ENCODE measurements at places on chromosomes 7 and 10.

- no peak for DNase-seq
Observed at GRCh38 chr10:70977625-70978024, 89.3 kb upstream of the PCBD1 start.

GRCh38 chr10:21191512-21191911 is 294.4 kb upstream of the NEBL start:
- no peak for DNase-seq

DNA sequence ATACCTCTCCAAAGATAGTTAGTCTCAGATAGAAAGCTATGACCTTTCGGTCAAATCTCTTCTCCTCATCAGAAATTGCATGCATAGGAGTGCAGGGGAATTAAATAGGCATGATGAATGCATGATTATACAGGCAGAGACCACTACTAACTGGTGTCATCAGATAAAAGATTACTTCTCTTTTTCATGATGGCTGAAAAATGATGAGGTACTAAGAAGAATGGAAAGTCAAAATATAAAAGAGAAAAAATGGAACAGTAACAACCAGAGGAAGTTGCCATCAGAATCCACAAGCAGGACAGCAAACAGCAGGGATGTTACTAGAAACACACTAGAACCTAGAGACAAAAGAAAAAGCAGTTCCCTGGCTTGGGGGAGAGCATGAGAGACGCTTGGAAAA is 31.6 kb downstream of the CTTNBP2 start:
- DNase-seq = no peak

DNA sequence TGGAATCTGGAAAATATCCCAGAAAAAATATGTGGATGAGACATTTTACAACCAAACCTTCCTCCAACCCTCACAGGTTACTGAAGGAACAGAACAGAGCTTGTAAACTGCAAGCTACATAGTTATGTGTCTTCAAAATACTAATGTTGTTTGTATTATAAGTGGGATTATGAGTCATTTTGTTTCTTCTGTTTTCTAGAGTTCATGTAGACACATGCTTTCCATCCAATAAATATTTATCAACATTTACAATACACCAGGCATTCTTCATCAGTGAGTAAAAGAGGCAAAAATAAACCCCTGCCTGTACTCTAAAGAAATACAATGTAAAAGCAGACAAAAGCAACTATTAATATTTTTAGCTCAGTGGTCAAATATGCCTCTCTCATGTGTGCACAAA is 38.0 kb upstream of the TES start:
- no peak for DNase-seq

DNA sequence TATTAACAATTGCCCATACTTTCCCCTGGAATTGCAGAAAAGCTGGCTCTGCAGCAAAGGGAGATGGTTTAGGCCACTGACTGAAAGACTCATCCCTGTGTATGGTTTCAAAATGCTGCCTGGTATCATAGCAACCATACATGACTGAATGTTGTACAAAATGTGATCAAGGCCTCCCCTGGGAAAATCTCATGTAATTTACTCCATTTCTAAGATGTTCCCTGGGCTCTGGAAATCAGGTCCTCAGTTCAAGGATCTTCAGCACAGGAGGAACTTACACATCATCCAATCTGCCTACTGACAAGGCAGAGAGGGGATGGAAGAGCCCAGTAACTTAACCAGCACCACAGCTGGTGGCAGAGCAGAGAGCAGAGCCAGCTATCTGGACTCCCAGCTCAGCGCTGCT is 111.8 kb downstream of the JAZF1 start:
- no peak for DNase-seq

GRCh38 chr10:13327534-13327933 is 20.6 kb downstream of the SEPHS1 start:
- no peak for DNase-seq

- DNase-seq = no peak
Observed at GRCh38 chr10:72081772-72082590, 6.4 kb downstream of the SPOCK2 start.

- DNase-seq = peak; percentile 36
Observed at GRCh38 chr7:36777062-36777461, 52.8 kb upstream of the AOAH start.

DNA sequence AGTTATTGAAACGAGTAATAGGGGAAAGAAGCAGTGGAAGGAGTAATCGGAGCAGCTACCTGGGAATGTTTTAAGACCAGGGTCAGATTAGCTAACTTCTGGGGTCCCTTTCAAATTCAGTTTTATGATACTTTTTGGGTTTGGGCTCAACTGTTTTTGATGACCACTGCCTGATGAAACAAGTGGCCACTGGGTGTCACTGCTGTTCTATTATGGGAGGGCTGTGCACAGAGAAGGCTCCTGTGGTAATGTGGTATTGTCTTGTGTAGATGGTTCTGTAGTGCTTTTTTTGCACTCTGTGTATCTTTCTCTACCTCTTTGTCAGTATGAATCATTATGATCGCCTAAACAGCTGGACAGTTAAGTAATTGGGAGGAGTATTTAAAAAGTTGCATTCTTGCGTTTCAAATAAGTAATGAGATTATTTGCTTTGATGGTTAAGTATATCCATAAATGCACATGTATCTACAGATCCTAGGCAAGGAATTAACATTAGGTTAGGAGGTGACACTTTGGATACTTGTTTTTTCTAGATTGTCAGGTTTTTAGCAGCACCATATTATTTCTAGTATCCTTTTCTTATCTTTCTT is 128.4 kb downstream of the ABCA13 start:
- DNase-seq = peak; percentile 49

DNA sequence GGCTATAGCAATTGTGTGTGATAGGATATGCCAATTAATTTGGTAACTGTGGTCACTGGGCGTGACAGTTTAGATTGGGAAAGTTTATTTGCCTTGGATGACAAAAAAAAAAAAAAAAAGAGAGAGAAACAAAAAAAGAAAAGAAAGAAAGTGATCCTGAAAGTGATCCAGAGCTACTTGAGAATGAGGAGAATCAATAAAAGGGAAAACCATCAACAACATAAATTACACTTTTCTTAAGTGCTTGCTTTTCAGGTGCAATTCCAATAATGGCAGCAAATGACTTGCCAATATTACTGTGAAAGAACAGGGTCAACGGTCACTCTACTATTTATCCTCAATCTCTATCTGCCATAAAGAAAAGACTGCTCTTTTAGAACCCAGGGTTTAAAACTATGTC is 191.8 kb upstream of the SEMA3C start:
- no peak for DNase-seq

DNA sequence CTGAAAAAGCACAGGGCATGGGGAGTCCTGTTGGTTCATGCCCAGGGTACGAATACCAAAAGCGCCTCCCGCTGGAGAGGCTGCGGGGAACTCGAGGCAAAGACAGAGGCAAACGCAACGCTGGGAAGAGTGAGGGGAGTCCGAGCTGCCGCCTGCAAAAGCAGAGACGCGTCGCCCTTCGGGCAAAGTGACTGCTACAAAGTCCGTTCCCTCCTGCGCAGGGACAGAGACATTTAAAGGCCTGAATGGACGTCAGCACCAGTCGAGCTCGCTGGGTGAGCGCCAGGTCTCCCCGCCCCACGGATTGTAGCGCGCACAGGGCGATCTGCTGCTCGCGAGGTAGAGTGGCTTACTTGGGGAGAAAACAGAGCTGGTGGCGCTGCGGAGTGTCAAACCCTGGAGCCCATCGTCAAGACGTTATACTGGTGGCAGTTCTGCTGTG is 732.8 kb downstream of the ZWINT start:
- no peak for DNase-seq

DNA sequence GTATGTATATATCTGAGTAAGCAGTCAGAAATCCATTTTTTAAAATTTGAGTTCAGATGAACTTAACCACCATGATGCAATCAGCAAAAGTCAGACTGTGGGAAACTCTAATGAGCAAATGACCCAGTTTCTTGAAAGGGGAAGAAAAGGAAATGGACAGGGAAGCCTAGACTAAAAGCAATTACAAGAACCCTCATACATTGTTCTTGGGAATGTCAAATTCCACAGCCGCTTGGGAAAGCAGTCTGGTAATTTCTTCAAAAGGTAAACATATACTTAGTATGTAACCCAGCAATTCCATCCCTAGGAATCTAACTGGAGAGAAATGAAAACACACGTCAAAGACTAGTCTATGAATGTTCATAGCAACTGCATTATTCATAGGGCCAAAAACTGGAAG is 16.4 kb upstream of the FOXK1 start:
- no peak for DNase-seq

- no peak for DNase-seq
Observed at GRCh38 chr7:26155531-26156375, 3.8 kb downstream of the NFE2L3 start.

GRCh38 chr7:16034353-16034752 is 347.9 kb upstream of the MEOX2 start:
- DNase-seq = no peak

- no peak for DNase-seq
Observed at GRCh38 chr7:139568813-139569490, 45.5 kb downstream of the CLEC2L start.

DNA sequence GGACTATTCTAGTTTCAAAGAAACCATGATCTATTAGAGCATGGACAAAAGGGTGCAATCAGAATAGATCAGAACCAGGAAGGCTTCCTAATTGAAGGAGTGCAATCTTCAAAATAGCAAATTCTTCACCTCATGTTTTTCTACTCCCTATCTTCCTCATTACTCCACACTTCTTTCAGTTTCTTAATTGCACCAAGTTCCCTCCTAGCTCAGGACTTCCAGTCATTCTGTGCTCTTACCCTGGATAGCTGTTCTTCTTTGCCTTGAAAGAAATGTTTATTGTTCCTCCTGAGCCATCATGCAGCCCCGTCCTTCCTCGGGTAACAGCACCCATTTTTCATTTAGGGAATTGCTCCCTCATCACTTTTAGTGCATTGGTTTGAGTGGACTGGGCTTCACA is 23.1 kb downstream of the TRPV5 start:
- no peak for DNase-seq

DNA sequence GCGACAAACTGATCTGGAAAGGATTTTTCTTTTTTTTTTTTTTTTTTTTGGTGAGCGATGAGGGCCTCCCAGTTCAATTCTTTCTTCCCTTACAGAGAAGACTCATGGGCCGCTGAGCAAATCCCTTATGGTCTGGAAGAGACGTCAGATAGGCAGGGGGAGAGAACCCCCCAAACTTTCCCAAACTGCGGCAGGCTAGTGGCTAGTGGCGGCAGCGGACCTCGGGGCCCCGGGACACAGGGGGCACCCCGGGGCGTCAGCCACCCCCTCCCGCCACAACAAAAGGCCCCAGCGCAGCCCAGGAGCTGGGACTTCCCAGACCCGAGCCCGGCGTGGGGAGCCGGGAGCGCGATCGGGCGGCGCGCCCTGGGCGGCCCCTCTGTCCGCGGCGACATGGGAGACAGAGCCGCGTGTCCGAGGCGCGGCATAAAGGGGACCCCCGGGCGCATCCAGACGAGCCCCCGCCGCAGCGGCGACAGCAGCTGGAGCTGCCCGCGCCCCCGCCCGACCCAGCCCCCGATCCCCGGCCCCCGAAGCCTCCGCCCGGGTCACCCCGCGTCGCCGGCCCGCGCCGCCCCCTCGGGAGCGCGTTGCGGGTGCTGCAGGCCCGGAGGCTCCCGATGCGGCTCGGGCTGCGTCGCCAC is 755 bp downstream of the FAM171A1 start:
- DNase-seq = no peak

DNA sequence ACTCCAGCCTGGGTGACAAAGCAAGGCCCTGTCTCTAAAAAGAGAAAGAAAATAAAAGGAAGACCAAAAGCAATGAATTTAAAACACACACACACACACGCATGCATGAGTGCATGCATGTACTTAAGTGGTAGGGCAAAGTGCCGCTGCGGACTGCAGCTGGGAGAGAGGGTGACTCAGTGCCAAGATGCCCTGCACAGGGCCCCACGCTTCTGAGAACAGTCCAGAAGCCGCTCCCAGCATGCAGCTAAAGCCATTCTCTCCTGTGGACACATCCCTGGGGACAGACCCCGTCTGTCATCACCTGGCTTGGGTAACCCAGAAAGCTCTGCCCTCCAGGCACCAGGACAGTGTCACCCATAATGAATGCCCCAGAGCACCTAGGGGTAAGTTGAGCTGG is 61.0 kb upstream of the MYL10 start:
- DNase-seq = no peak

DNA sequence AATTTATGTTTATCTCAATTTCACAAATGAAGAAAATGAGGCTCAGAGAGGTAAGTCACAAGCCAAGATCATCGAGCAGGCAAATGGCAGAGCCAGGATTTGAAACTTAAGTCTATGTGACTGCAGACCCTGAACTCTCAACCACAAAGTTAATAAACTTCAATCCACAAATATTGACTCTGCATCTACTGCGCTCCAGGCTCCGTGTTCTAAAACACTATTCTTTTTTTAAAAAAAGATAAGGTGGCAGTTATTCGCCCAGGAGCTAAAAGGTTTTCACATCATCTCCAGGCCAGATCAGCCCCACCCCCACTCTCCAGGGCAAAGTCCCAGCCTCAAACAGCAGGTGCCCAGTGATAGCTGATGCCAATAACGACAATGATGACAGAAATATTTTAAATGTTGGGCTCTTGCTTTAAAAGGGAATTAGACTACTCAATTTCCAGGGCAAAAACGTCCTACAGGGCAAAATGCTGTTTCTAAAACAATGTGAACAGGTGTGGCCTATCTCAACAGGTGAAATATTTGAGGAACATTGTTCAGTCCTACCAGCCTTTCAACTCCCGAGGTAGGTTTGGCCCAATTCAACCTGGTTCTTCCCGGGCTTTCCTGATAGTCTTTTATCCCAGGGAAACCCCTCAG is 85.2 kb downstream of the SORBS1 start:
- no peak for DNase-seq

GRCh38 chr10:86580521-86580891 is 58.9 kb upstream of the WAPL start:
- no peak for DNase-seq

DNA sequence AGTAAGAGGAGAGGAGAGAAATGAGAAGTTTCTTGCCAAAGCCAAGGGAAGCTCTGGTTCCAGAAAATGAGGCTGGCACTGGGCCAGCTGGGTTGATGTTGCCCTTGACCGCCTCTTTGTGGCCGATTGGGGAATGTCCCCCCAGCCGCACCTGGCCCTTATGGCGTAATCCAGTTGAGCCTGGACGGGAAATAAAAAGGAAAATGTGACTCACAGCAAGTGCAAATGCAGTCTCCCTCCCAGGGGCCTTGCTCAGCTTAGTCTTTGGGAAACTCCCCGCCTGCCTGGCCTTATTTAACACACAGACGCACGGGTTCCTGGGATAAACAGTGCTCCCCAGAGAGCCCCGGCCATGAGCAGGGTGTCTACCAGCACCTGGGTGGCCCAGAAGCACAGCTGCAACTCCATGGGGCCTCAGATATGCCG is 174.8 kb downstream of the KIAA1217 start:
- peak; percentile 66 for DNase-seq

DNA sequence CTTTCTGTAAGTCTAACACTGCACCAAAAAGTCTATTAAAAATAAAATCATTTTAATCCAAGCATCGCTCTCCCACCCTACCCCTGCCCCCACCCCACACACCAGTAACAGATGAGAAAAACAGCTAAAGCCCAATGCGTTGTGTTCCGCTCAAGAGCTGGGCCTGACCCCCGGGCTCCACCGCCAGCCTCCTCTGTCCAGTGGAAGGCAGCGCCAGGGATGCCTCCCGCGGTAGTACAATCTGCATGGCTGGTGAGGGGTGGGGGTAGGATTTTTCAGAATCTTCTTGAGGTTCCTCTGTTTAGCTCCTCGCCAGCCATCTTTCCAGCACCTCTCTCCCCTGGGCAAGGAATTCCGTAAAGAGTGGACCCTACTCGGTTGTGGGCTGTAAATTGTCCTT is 12.1 kb downstream of the THSD7A start:
- no peak for DNase-seq

GRCh38 chr10:11253385-11254002 is 235.8 kb downstream of the CELF2 start:
- DNase-seq = no peak

GRCh38 chr10:100370714-100371481 is 23.9 kb downstream of the SCD start:
- peak; percentile 73 for DNase-seq

- no peak for DNase-seq
Observed at GRCh38 chr10:122170802-122171201, 100.3 kb upstream of the BTBD16 start.
